ENCODE measurements at places on chromosomes 13 and 19.

DNA sequence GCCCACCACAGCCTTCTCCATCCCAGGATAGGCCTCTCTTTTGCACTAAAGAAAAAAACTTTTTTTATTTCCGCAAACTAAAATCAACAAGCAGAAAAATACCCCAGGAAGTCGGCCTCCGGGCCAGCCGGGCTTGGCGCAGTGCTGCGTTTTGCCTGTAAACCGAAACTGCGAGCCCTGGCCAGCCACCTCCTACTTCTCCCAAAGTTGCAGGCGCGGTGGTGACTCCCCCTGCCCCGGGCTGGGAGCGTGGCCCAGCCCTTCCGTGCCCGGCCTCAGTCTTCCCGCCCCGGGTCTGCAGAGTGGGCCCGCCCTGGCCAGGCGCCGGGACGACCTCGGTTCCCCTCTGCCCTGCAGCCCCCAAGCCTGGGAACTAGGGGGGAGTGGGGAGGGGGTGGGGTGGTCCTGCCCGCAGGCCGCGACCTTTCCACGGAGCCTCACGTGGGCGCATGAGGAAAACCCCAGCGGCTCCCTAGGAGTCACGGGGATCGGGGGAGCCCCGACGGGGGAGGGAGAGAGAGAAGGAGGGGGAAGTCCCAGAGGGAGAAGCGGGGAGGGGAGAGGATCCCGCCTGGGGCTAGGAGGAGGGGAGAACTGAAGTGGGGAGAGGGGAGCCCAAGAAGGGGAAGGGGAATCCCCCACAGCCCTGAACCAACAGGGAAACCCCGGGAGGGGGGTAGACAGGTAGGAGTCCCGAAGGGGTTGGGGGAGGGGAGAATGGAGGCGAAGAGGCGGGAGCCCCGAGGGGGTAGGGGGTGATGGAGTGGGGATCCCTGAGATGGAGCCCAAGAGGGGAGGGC lies 3.0 kb downstream of the GADD45B start:
- DNase-seq: no peak

- peak; percentile 72 for DNase-seq
These were observed 56.2 kb upstream of the RFC3 start for GRCh38 chr13:33761740-33762139.

- no peak for DNase-seq
These were observed 4.0 kb upstream of the NKPD1 start for GRCh38 chr19:45164577-45165335.

- no peak for DNase-seq
These were observed 14.3 kb downstream of the WDR88 start for GRCh38 chr19:33146209-33146608.

- no peak for DNase-seq
These were observed 183.0 kb downstream of the RFC3 start for GRCh38 chr13:34000955-34001354.

- peak; percentile 90 for DNase-seq
These were observed 2.3 kb downstream of the JUNB start for GRCh38 chr19:12793290-12794195.

- no peak for DNase-seq
These were observed 1074.3 kb upstream of the PCDH9 start for GRCh38 chr13:68304286-68304893.

- no peak for DNase-seq
These were observed 1752.2 kb upstream of the PCDH20 start for GRCh38 chr13:63167699-63168337.

DNA sequence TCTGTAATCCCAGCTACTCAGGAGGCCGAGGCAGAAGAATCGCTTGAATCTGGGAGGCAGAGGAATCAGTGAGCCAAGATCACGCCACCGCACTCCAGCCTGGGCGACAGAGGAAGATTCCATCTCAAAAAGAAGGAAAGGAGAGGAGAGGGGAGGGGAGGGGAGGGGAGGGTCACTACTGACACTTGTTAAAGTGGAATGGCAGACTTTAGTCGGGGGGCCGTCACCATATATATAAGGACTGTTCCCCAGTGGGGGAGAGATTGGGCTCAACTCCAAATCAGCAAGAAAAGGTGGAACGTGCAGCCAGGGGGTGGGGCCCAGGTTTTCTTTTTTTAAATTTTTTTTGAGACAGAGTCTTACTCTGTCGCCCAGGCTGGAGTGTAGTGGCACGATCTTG lies 26.2 kb downstream of the TPT1 start:
- DNase-seq: no peak

Measured in NCI-H774 (cell line).